CD4-positive, alpha-beta memory T cell (primary cell): ENCODE measurements at places on chromosomes 2 and 18.

DNA sequence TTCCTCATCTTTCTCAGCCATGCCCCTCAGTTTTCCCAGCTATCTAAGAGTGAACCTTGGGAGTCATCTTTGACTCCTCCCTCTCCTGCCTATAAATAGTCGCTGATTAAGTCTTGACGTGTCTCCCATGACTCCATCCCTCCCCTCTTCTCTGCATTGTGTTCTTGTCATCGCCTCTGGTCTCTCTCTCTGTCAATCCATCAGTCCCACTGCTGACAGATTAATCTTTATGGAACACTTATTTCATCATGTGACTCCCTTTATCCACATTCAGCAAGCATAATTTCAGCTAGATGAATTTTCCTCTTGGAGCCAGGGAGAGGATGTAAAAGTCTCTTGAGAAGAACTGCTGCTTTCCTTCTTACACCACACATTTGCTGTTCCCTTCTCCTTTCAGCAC lies 9.4 kb downstream of the ADAM23 start:
- DNase-seq: no peak

DNA sequence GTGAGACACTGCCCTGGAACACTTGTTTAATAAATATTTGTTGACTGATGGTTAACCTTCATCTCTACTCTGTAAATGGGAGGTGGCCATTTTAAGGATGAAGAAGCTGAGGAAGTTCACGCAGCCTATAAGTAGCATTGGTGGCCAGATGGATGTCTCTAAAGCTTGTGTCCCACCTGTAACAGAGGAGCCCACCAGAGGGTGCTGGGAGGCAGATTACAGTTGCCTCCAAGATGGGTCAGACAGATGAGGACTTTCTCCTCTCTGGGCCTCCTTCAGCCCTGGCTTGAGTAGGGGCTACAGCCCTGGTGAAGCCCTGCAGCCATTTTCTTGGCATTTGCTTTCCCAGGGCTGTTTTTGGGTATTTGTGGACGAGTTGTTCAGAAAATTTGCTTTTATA lies 45.0 kb upstream of the MCFD2 start:
- DNase-seq: no peak

GRCh38 chr2:10301941-10302478 lies 694 bp upstream of the HPCAL1 start:
- DNase-seq: no peak

DNA sequence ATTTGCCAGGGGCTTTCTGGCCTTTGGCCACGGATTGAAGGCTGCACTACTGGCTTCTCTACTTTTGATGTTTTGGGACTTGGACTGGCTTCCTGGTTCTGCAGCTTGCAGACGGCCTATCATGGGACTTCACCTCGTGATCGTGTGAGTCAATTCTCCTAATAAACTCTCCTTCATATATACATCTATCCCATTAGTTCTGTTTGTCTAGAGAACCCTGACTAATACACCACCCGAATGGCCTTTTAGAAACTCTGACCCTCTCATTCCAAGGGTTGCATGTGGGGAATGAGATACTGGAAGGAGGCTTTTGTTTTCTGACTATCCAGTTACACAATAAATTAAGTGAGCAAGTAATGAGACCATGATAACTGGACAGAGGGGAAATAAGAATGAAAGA lies 430.7 kb downstream of the CDH2 start:
- DNase-seq: no peak

DNA sequence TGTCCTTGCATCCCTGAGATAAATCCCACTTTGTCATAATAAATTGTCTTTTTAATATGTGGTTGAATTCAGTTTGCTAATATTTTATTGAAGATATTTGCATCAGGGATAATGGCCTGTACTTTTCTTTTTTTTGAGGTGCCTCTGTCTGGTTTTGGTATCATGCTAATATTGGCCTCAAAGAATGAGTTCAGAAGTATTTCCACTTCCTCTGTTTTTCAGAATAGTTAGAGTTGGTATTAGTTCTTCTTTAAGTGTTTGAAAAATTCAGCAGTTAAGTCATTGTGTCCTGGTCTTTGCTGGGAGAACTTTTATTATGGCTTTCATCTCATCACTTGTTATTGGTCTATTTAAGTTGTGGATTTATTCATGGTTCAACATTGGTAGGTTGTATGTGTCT lies 464.1 kb upstream of the CRIM1 start:
- DNase-seq: no peak

- DNase-seq: no peak
Measured at GRCh38 chr2:98576666-98577312, 31.5 kb downstream of the COA5 start.

DNA sequence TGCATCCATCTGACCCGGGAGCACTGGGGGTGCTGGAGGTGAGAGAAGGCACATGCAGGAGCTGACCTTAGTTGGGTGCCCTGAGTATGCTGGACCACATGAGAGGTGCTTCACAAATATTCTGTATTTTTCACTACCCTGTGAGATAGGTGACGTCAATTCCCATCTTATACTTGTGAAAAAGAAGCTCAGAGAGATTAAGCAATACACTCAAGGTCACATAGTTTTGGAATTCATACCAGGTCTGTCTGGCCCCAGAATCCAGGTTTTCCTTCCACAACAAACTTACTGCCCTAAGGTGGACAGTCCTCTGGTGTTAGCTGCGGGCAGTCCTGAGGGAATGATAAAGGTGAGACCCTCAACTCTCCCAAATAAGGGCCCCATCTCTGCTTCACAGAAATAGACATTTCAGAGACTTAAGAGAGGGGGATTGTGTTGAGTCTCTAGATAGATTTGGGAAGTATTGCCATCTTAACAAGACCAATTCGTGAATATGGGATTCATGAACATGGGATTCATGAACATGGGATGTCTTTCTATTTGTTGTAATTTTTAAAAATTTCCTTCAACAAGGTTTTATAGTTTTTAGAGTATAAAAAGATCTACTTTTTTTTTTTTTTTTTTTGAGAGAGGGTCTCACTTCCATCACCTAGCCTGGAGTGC lies 64.0 kb upstream of the SMAD7 start:
- DNase-seq: no peak

DNA sequence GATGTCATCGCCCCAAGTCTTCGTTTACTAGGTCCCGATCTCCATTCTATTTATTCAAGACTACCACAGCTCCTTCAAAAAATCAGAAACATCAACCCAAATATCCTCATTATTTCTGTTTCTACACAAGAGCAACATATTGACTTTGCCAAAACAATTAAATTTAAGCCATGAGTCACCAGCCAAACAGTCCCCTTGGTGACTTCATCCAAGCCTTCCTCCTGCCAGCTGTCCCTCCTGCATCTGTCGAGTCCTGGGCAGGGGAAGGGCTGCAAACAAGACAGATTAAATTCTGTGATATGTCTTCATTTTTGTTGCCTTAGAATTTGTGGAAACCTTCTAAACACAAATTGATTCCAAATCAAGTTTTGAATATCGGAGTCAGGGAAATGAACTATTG lies 110.3 kb downstream of the SP3 start:
- DNase-seq: no peak

- DNase-seq: no peak
Measured at GRCh38 chr18:57910817-57911216, 107.7 kb upstream of the ATP8B1 start.

DNA sequence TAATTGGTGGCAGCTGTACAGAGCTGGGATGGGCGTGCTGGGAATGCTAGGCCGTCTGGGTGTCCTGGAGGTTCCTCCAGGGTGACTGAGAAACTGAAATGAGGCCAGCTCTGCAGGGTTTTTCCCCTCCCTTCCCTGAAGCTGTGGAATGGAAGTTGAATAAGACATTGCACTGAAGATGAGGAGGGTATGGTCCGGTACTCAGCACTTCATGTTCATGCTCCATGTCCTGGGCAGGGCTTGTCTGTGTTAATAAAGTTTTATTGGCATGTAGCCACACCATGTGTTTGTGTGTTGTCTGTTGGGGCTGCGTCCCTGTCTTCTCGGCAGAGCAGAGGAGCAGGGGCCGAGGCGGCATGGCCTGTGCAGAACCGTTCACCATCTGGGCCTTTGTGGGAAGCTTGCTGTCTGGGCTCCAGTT lies 154.0 kb downstream of the LDLRAD4 start:
- DNase-seq: no peak

GRCh38 chr2:113834051-113834730 lies 55.7 kb upstream of the ACTR3 start:
- DNase-seq: no peak

- DNase-seq: no peak
Measured at GRCh38 chr18:4789506-4789905, 334.4 kb upstream of the DLGAP1 start.

GRCh38 chr18:11860594-11861450 lies 9.6 kb downstream of the CHMP1B start:
- no peak for DNase-seq

DNA sequence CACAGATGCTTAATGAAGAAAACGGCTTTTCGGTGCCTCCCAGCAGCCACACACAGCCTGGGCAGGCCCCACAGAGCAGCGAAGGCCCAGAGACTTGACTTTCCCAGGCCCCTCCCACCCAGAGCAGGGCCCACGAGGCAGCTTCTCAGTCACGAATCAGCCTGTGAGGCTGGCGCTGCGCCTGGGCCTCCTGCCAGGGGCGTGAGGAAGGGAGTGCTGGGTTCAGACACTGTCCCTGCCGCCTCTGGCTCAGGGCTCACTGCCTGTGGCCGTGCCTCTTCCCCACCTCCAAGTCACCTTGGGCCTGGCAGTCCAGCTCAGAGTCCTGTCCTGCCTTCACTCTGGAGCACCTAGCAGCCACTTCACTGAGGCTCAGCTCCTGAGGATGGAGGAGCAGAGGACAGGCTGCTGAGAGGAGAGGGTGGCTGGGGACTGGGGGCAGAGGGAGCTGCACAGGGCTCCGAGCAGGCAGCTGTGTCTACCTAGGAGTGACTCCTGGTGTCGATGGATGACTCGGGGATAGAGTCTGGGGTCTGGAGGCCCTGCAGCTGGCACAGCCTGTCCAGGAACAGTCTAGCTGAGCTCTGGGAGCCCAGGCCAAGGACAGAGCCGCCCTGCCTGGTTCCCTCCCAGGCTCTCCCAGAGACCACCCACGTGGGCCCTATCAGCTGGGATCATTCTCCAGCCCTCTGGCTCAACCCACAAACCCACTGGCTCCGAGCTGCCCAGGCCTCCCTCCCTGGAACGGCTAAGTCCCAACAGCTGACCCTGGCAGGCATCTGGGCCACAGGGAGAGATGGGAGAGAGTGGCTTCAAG lies 36.4 kb upstream of the FOSL2 start:
- peak; percentile 32 for DNase-seq

DNA sequence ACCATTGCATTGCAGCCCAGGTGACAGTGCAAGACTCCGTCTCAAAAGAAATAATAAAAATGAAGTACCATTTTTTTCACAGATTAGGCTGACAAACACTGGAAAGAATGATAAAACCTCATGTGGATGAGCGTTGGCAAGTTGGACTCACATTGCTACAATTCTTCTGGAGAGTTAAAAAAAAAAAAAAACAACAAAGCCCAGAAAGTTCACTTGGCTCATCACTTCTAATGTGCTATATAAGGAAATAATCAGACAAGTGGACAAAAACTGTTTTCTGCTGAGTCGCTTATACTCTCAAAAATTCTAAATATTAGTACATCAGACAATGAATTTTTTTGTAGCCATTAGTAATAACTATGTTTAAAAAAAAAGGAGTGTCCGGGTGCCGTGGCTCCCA lies 38.4 kb downstream of the PKP4 start:
- no peak for DNase-seq

DNA sequence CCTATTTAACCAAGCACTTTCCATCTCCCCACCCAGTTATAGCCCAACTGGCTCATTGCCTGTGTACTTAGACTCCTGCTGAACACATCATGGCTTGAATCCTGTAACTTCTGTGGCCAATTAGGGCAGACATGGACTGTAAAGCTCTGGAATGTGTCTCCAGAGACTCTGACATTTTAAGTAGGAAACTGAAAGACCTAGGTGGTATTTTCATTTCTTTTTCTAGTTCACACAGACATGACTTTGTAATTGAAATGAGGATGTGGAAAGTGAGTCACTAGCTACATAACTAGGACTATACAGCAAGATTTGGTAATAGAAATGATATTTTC lies 12.2 kb downstream of the DOK1 start:
- DNase-seq: no peak

GRCh38 chr18:68713131-68713530 lies 1.8 kb downstream of the TMX3 start:
- no peak for DNase-seq

DNA sequence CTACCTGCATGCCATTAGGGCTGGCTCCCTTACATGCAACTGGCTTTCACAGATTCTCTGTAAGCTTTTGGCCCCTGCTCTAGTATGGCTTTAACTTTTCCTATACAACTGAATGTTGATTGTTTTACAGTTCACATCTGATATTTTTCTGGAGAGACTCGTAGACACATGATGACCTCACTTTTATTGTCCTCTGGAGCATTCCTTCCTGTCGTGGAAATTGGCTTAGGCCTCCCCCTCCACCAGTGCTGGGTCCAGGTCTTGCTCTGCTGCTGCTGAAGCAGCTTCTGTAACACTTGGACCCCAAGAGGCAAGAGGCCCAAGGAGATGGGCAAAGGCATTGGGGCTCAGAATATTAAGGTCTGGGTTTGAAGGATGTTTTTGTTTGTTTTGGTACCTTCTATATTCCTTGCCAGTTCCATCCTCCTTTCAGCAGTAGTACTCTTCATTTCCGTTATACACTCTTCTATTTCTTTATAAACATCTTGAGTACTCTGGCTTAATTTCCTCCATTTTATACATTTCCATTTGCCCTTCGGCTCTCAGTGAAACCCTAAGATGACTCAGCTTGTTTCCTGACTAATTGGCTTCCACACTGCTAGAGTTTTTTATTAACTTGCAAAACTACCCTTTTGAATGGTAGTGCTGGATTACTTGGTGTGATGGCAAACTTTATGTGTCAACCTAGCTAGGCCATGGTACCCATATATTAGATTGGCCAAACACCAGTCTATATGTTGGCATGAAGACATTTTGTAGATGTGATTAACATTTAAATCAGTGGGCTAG lies 219.8 kb downstream of the CDCA7 start:
- DNase-seq: no peak

GRCh38 chr18:68498185-68498584 lies 216.7 kb downstream of the TMX3 start:
- DNase-seq: no peak

DNA sequence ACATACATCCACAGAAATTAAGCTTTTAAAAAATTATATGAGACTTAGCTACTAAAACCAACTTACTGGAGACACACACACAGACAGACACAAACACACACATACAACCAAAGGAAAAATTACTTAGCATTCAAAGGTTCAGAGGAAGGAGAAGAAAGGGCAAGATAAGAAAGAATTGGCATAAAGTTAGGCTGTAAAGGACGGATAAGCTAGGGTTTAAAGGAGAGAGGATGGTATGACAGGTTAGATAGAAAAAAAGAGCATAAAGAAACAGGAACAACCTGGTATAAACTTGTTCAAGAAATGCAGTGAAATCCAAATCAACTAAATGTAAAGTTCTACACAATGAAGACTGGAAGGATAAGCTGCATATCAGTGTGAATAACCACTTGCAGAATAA lies 73.4 kb downstream of the SLC66A3 start:
- no peak for DNase-seq

- DNase-seq: no peak
Measured at GRCh38 chr2:219632760-219633105, 5.3 kb downstream of the SLC4A3 start.

- DNase-seq: no peak
Measured at GRCh38 chr18:68874361-68874760, 76.5 kb downstream of the CCDC102B start.
